ENCODE measurements at places on chromosomes 16 and 17.

DNA sequence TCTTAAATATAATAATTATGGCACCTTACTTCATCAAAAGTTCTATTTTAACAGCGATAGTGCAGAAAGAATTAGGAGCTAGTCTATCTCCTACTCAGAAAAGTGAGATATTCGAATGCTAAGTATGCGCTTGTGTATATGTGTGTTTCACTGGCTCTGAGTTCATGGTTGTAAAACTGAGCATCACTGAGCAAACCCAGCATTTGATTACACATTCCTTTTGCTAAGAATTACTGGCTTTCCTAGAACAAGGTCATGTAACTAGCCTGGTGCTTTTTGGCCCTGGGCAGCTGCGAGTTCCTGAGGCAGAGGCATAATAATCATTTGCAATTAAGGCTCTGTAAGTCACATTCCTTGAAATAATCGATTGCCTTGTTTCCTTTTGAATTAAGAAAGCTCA, 157.2 kb downstream of the SNX29 start:
- no peak for DNase-seq

GRCh38 chr17:70120425-70120824, 45.4 kb downstream of the KCNJ16 start:
- no peak for DNase-seq

GRCh38 chr17:77420804-77421629, 280.2 kb downstream of the SEC14L1 start:
- DNase-seq = no peak

GRCh38 chr17:7841396-7841914, 7.4 kb downstream of the KDM6B start:
- peak; percentile 88 for DNase-seq

GRCh38 chr17:69122065-69122464, 19.6 kb downstream of the ABCA6 start:
- DNase-seq = no peak

GRCh38 chr17:40329839-40330794, 21.1 kb downstream of the RARA start:
- no peak for DNase-seq

DNA sequence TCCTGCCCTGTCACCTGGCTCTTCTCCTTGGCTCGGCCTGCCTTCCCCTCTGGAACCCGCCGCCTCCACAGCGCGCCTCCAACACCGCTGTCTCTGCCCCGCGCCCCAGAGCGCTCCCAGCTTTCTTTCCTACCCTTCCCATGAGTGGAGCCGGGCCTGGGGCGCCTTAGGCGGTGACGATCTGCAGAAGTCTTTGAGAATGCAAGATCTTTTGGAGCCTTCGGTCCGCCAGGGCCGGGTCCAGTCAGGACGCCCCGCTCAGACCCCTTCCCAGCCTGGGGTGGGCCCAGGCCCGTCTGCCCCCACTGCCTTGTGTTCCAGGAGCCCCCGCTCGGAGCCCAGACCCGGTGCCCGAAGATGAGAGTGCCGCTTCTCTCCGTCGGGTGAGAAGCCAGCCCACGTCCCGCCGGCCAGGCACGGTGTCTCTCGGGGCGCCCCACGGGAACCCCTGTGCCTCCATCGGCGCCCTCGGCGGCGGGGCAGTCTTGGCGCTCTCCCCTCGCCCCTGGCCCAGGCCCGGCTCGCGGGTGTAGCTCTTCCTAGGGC, 40.0 kb downstream of the MRM1 start:
- DNase-seq = no peak

DNA sequence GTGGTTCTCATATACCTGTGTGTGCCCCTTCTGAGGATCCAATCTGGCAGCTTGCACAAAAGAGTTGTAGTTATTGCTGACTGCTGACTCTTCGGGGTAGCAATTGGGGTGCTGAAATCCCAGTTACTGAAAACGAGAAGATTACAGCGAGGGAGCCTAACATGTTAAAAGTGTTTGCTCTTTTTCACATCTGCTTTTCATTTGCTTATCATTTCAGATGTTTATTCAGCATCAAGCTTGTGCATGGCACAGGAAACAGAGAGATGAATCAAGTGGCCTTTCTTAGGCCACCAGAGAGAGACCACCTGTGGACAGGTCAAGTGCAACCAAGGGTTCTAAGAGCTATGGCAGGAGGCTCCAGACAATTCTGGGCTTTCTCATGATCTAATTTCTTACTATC, 16.9 kb downstream of the DHRS7B start:
- no peak for DNase-seq

DNA sequence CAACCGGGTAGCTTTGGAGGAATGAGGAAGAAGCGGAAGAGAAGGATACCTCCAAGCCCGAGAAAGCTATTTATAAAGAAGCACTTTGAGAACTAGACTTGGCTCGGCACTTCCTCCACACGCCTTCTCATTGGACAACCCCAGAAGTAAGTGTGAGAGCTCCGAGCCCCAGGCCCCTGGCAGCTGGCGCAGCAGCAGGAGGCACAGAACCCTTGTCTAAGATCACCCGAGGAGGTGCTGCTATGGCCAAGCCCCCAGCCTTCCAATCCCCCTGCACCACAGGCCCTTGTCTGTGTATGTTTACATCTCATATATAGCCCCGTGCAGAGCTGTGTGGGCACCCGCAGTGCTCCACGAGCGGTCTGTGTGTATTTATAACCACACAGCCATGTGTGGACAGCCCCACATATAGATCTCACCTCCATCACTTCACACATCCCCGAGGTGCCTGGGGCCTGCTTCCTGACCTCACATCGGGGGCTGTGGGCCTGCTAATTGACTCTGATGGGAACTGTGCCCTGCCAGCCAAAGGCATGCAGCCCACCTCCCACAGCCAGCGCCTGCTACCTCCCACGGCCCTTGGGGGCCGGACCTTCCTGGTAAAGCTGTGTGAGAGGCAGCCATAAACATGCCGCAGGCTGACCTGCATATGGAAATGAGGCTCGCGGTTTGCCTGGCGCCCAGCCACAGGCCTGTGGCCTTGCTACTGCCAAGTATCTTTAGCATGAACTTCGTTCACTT, 96.1 kb downstream of the C17orf67 start:
- DNase-seq = no peak

DNA sequence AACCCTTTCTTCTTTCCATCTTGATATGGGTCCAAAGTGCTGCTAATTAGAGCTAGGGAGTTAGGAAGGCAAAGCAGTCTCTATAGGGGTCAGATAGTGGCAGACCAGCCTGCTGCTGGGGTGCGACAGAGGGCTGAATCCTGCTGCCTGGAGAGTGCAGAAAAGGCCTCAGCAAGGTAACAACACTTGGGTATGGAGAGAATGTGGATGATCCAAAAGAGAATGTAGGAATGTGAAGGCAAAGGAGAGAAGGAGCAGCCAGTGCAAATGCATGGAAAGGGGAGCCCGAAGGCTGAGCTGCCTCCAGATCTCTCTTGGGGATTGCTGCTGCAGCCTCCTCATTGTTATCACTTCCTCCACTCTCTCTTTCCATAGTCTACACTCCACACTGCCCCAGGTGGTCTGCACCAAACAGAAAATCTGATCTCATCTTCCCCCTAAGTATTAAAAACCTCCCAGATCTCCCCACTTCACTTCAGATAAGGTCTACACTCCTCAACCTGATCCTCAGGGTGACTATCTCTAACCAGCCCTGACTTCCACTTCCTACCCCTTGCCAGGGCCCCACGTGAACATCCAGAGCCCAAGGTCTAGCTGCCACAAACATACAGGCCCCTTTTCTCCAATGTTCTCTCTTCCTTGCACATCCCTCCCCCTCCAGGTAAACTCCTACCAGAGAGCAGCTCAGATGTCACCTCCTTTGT, 28.8 kb downstream of the TOM1L2 start:
- no peak for DNase-seq

DNA sequence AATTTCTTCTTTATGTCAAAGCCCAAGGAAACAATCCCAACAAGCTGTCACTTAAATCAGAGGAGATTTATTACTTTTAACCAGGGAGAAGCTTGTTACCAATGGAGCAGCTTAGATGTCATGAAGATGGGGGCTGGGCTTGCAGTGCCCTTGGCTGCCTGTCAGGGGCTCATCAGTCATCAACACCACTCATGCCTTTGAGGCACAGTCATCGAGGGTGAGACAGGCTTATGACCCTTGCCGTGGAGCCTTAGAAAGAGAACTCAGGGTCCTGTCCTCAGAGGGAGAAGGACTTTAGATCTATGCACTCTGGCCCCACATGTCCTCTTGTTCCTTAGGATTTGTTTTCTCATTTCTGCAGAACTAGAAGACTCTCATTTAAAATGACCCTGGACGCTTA, 318.3 kb downstream of the CBLN1 start:
- no peak for DNase-seq

- DNase-seq = no peak
Measured at GRCh38 chr17:56891751-56892150, 22.1 kb downstream of the TRIM25 start.

GRCh38 chr17:27612160-27612770, 18.7 kb upstream of the LGALS9 start:
- no peak for DNase-seq

DNA sequence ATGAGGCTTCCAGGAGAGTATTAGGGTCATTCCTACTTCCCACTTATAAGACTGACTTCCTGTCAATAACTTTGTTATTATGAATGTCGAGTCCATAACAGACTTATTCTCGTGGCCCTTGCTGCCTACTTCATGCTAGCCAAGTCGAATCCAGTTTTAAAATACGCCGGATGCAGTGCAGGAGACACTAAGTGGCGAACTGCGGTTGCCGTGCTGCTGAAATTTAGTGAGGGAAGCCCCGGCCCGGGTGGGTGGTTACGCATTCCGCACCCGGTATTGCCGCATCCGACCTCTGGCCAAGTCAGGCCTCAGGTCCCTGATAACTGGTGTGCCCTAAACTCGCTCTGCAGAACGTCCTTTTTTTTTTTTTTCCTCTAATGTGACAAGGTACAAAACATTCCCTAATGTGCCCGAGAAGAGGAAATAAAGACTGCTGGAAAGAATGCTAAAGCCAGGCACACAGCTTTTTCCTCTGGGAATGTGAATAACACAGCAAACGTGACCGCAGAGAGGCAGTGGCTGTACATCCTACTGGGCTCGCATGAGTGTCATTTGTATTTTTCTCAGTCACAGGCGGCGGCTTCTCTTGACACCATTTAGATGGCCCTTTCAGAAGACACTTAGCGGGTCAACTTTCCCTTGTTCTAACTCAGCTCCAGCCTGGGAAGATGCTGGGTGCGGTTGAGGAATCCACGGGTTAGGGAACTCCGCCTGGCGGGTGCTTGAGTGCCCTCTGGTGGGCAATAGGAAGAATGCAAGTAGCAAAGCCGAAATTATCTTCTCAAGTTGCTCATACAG, 7.1 kb upstream of the AKTIP start:
- DNase-seq = peak; percentile 65

DNA sequence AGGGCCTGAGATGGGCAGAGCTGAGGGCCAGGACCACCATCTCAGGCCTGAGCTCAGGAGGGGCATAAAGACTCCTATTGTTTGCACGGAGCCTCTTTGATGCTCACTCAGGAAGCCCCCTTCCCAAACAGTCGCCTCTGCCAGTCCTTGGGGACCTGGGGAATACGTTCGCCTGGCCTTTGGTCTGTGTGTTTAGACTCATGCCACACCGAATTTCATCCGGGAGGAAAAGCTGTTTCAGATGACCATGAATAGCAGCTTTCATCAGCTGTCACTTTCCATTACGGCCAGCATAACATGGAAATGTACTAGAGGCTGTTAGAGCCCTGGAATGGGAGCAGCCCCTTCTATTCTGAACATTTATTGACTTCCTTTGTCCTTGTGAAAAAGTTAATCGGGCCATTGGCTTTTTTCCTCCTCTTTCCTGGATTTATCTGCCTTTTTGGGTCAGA, 139.0 kb downstream of the HS3ST3A1 start:
- no peak for DNase-seq

DNA sequence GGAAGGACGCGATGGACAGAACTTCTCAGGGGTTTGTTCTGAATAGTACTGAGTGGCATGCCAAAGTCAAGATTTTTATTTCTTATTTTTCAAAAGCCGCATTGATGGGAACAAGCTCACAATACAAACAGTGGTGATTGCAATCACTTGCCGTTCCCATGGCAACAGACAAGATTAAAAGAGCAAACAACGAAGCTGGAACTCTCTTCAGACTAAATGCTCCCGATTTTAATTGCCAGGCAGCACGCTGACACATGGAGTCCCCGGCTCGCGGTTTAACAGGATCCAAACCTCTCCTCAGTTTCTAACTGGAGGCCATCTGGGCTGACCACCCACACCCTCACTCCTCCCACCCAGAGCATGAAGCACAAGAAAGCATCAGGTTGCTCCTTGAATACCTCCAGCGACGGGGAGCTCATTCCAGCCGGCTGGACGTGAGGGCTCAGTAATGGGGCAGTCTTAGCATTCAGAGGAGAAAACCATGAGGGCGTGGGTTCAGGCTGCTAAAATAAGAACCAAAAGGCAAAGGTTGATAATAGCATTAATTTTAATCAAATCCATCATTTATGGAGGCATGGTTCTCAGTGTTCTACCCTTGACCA, 41.5 kb downstream of the AIPL1 start:
- peak; percentile 23 for DNase-seq

DNA sequence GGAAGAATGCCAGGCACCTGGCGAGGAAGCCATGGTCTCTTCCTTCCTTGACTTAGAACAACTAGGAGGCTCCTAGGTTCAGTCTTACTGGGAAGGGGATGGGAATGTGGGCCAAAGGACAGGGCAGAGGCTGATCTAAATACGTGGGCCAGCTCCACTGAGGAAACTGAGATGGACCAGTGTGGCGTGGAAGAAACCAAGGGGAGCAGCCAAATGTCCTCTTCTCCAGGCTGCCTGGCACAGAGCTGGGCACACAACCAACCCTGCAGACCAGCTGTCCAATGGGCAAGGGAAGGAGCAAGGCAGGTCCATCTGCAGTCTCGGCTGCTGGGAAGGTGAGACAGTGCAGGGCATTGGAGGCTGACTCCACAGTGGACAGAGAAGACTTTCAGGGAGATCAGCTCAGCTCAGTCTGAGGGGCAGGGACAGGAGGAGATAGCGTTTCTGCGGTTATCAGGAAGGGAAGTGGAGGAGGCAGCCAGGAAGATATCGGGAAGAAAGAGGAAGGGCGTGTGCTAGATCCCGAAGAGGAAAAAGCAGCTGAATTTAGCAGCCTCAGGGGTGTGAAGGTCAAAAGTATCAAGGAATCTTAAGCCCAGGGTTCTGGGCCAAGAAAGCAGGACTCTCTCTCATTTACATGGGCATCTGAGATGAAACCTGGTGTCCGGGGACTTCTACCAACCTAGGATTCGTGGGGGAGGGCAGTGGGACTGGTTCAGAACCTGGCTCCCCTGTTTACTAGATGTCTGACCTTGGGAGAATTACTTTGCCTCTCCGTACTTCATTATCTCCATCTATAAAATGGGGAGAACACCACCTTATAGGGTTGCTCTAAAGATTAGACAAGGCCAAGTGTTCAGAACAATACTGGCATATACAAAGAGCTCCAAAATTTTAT, 1.8 kb downstream of the KIFC3 start:
- DNase-seq = no peak

DNA sequence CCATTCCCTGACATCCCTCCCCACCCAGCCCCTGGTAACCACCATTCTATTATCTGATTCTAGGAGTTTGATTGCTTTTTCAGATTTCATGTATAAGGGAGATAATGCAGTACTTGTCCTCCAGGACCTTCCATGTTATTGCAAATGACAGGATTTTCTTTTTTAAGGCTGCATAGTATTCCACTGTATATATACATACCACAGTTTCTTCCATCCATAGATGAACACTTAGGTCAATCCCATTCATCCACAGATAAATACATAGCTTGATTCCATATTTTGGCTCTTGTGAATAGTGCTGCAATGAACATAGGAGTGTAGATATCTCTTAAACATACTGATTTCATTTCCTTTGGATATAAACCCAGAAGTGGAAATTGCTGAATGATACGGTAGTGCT, 183.3 kb downstream of the CEP112 start:
- DNase-seq = no peak

GRCh38 chr17:81428948-81429774, 33.9 kb downstream of the BAHCC1 start:
- DNase-seq = peak; percentile 97

Measured in posterior cingulate gyrus (tissue), 11 donors.